C1 segment of cervical spinal cord (tissue), 14 donors: ENCODE measurements at places on chromosomes 7 and 10.

- DNase-seq: no peak
These were observed 71.2 kb downstream of the ADRA2A start for GRCh38 chr10:111148025-111148424.

- no peak for DNase-seq
These were observed 757.8 kb downstream of the INHBA start for GRCh38 chr7:40944981-40945585.

- DNase-seq: no peak
These were observed 260.8 kb downstream of the SKAP2 start for GRCh38 chr7:26603631-26604030.

DNA sequence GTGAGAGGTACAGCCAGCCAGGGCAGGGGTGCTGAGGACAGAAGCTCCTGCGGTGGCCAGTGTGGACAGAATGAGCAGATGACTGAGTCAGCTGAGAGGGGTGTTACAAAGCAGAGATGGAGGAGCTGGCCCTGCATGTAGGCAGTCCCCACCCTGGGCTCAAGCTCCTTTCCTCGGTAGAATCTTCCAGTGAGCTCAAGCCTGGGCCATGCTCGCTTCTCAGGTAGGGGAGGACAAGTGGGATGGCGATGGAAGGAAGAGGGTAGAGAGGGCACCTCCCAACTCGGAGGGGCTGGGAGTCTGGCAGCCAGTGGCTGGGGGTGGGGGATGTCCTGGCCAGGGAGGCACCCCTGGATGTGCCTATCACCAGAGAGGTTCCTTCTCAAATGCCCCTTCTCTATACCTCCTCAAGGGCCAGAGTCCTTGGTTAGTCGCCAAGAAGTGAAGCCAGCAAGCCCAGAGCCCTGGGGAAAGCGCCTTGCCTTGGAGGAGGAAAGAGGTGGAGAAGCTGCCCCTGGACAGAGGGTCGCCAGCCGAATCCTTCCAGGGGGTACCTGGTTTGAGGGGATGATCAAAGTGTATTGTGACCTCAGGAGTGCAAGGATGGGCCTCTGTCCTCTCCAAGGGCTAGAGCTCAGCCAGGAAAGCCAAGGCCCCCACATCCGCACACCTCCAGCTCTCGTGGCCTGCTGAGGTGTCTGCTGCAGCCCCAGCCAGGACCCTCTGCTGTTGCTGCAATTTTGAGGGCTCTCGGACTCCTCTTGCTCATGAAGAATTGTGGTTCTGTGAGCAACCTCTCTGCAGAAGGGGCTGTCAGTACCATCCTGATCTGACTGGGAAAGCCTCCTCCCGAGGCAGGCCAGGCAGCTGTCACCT is 88.6 kb upstream of the MACROH2A2 start:
- DNase-seq: no peak

DNA sequence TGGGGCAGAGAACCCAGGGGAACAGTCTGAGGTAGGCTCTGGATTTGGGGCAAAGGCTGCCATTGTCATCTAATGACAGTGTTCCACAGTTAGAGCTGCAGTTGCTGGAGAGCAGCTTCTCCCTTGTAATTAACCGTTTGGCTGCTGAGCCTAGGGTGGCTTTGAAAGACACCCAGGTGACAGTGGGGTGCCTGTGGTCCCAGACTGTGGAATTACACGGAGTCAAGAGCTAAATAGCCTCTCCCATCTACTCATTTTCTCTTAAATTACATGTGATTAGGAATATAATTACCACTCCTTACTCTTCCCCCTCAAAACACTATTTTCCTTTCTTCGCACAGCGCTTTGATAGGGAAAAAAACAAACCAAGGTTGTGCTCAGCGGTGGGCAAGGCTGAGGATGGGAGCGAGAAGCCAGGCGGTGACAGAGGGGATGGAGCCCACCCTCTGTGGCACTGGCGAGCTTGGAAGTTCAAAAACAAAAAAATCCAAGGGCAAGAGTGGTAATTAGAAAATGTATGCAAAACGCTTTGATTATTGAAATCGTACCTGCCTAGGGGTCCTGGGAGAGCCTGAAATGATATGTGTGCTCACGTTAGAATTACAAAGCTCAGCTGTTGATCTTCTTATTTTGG is 44.1 kb downstream of the BAMBI start:
- DNase-seq: no peak

GRCh38 chr10:102394801-102395399 is 605 bp upstream of the NFKB2 start:
- DNase-seq: no peak

DNA sequence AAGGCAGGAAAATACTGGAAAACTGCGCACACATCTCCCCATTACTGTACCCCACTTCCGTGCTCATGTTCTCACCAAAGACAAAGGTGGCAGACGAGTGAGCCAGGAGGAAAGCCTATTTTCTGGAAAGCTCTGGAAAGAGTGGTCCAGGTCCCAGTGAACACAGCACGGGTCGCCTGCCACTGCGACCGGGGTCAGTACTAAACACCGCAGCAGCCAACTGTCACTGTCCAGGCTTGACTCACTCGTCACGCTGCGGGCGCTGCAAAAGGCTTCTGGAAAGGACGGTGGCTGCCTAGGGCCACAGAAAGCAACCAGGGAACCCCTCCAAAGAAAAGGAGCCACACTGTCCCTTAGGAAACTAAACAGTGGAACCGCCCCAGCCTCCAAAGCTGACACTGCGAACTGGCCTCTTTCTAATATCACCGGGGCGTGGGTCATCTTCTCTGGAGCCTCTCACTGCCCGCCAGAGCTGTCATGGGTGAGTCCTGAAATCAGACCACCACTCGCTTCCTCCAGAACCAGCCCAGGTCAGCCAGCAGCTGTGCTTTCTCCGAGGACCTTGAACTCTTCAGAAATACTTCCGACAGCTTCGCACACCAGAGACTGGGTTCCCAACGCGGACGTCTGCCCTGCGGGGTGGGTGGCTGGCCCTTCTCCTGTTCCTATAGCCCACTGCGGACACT is 4.0 kb downstream of the RADIL start:
- DNase-seq: no peak

DNA sequence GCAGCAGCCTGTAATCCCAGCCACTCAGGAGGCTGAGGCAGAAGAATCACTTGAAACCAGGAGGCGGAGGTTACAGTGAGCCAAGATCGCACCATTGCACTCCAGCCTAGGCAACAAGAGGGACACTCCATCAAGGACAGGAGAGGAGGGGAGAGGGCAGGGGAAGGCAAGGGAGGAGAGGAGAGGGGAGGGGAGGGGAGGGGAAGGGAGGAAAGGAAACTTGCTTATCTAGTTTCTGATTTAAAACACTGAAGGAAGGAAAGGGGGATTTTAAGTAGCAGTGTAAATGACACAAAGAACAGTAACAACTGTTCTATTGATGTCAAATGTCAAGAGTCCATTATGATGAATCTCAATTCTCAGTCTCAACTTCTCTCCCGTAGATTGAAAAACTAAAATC is 43.7 kb downstream of the SRPK2 start:
- DNase-seq: no peak

GRCh38 chr10:60171436-60172013 is 218.2 kb downstream of the ANK3 start:
- DNase-seq: no peak

DNA sequence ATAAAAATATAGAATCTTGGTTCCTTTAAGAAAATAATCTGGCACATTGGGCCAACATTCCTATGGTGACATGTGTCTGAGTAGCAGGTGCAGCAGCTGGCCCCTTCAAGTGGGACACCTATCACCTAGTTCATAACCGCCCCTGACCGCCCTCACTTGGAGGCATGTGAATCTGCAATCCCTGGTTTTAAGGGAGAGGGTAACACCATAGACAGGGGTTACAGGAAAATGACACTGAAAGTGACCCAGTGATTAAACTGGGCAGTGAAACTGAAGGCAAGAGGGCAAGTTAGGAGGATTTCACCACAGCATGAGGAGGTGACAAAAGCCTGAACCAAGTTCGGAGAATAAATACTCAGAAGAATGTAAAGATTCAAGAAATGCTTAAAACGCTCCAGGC is 1.1 kb downstream of the RSU1 start:
- no peak for DNase-seq

- DNase-seq: no peak
These were observed 96.7 kb upstream of the PIK3CG start for GRCh38 chr7:106768324-106768751.

DNA sequence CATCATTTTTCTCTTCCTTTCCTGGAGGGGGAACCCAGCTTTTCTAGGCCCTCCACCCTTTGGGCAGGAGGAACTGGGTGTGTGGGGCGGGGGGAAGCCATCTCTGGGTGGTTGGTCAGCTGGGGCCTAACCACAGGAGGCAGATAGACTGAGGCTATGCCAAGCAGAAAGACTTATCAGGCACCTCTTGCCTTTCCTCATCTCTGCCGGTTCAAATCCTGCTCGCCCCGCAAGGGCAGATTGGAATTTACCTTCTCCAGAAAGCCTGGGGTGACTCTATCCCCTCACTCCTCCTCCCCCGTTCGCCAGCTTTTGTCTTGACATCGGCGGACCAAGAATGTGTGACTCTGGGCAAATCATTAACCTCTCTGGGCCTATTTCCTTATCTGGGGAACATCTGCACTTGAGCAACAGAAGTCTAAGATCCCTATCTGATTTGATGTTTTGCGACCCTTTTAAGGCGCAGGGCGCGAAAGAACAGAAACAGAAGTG is 584 bp upstream of the GARS1 start:
- DNase-seq: no peak

DNA sequence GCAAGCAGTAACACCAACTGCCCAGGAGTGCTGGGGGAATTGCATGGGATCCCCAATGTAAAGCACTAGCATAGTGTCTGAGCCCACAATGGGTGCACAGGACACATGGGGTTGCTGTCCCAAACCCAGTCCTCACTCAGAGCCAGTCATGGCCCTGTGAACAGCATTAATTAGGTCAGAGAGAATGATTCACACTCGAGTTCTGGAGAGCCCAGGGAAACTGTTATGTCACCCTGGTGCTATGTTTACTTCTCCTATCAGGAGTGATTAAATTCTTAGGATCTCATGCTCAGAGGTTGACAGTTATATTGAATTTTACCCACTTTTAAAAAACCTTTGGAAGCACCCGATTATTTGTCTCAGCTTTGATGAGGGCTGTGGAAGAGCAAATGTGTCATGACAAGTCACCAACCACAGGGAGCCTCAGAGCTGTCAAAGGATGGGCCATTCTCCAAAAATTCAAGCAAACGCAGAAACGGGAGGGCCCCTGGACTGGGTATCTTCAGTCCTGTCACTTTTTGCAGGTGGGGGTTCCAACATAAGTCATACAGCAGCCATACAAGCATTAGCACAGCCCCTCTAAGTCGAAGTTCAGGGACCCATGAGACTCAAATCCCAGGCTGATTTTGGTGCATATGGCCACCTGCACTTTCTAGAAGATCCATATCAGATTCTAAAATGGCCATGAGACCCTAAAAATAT is 1.3 kb upstream of the RASSF4 start:
- no peak for DNase-seq

- no peak for DNase-seq
These were observed 70.0 kb upstream of the CC2D2B start for GRCh38 chr10:95837783-95838182.

- no peak for DNase-seq
These were observed 166.6 kb downstream of the KIAA1217 start for GRCh38 chr10:24375510-24375909.

DNA sequence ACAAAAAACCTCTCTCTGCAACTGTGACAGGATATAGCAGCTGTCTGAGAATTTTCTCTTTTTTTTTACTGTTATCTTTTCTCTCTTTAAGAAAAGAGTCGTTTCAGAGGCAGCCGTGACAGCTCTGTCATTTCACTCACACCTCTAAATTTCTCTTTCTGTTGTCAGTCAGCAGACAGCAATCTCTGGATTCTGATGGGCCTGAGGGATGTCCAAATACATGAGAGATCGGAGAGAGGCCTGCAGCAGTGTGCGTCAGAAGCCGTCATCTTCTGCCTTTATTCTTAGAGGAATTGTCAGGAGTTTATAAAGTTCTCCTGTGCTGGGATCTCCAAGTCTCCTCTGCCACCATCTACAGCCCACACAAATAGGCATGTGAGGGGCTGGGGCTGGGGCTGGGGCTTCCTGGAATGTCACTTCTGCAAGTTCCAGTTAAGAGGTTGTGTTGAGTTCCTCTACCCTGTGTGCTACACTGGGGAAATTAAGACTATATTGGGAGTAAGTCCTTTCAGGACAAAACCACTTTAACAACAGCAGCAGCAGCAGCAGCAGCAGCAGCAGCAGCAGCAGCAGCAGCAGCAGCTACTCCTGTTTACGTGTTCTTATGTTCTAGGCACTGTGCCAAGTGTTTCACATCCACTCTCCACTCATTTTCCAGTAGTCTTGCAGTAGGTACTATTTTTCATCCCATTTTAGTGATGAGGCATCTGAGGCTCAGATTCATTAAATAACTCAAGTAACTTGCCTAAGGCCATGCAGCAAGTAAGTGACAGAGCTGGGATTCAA is 541.3 kb downstream of the LRMDA start:
- DNase-seq: no peak

DNA sequence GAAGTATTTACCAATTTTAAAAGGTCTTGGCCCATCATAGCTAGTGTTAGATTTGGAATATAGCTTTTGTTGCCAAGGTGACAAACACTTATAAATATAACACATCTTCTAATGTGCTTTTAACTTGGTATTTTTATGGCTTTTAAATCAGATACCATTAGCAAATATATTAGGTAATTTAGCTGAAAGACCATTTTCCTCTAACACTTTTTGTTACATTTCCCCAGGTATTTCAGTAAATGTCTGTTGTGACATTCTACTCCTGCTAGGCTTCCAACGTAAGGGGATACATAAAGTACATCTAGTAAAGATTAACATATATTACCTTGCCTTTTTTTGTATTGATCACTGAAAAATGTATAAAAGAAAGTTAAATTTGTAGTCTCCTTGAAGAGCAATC is 75.0 kb upstream of the SEM1 start:
- no peak for DNase-seq

GRCh38 chr7:3416453-3416852 is 115.4 kb downstream of the SDK1 start:
- DNase-seq: no peak

GRCh38 chr10:391305-391704 is 256.1 kb downstream of the ZMYND11 start:
- DNase-seq: no peak

DNA sequence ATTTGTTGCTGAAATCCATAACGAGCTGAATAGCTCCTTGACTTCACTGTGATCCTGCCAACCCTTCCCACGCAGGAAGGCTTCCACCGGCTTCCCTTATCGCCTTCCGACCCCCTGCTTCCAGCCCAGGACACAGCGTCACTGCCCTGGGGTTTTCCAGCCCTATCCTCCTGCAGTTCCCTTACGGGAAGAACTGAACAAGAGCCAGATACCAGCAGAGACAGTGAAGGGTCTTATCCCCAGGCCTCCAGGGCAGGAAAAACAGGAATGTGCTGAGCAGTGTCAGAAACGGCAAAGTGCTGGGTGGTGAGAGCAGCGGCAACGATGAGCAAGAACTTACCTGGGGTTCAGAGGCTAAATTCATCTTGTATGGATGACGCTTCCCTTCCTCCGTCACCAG is 22.4 kb downstream of the PDLIM1 start:
- DNase-seq: no peak

DNA sequence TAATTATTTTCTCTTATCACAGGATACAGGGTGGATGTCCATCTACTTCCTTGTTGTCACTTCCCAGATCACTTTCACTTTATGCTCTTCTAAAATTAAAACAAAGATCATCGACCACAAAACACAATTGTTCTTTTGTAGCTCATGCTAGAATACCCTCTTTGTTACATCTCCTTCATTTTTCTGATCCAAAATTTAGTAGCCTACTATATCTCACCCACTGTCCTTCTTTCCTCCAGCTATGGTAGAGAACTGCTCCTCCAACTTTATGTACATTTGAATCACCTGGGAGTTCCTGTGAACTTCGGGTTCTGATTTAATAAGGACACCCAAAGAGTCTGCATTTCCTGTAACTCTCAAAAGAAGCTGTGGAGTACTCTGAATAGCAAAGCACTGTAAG is 1.2 kb upstream of the AHR start:
- no peak for DNase-seq

GRCh38 chr7:20393021-20393610 is 62.4 kb downstream of the ITGB8 start:
- DNase-seq: no peak
